ENCODE measurements at places on chromosomes 5 and 9.

- DNase-seq: no peak
Measured at GRCh38 chr5:89179731-89180130, 296.7 kb upstream of the MEF2C start.

DNA sequence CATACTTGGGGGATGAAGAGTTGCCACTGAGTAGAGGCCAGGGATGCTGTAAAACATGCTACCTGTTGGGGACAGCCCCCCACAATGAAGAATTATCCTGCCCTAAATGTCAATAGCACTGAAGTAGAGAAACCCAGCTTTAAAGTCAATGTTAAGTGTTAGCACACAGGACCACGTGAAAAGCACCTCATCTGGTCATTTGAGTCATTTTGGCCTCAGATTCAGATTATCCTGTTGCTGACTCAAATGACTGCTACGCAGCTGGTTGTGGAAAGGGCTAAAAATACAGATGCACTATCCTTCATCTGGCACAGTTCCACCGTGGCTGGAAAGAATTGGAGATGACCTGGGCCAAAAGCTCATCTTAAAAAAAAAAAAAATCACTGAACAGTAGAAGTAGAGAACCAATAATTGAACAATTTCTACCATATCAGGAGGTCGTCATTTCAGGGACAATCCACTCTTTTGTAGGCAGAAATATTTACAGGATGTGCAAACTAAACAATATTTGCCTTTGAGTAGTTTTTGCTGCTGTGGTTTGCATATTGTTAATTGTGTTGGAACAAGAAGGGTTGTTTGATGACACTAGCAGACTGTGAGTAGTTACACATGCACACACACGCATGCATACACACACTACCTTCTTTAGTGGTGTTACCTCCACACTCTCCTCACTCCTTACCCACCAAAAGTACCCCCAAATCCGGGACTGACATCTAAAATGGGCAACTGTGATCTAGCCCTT is 195.3 kb upstream of the KLF9 start:
- no peak for DNase-seq

DNA sequence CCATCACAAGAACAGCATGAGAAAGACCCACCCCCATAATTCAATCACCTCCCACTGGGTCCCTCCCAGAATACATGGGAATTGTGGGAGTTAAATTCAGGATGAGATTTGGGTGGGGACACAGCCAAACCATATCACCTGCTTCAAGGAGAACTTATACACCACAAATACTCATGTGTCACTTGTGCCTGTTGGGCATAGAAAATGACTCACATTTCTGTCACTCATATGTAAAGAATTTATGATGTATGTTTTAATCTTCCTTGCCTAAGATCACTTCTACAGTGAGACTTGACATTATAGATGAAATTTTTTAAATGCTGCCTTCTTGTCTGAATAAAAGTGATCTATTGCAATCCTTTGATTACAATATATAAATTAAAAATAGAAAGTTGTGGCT is 23.0 kb upstream of the PRDM6 start:
- no peak for DNase-seq

- DNase-seq: no peak
Measured at GRCh38 chr9:92048924-92049625, 66.1 kb downstream of the SPTLC1 start.

GRCh38 chr9:8365466-8366160 is 566.0 kb upstream of the DMAC1 start:
- DNase-seq: no peak

DNA sequence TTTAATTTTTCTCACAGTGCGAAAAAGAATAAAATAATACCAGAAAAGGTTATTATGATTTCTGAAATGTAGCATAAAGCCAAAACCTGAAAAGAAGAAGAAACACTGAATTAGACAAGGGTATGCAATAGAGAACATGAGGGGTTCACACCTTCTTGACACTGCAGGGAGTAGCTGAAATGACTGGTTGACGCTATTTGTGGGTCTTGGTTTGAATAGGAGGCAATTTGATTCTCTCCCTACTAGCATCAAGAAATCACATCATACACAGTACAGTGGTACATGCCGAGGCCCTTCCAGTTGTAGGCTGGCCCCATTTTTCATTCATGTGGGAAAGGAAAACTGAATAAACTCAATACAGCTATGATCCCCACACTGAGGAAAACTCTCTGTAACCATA is 68.6 kb downstream of the NR3C1 start:
- no peak for DNase-seq

- DNase-seq: no peak
Measured at GRCh38 chr9:69585571-69585970, 86.6 kb downstream of the APBA1 start.

- no peak for DNase-seq
Measured at GRCh38 chr5:170416526-170416925, 27.4 kb upstream of the KCNMB1 start.

DNA sequence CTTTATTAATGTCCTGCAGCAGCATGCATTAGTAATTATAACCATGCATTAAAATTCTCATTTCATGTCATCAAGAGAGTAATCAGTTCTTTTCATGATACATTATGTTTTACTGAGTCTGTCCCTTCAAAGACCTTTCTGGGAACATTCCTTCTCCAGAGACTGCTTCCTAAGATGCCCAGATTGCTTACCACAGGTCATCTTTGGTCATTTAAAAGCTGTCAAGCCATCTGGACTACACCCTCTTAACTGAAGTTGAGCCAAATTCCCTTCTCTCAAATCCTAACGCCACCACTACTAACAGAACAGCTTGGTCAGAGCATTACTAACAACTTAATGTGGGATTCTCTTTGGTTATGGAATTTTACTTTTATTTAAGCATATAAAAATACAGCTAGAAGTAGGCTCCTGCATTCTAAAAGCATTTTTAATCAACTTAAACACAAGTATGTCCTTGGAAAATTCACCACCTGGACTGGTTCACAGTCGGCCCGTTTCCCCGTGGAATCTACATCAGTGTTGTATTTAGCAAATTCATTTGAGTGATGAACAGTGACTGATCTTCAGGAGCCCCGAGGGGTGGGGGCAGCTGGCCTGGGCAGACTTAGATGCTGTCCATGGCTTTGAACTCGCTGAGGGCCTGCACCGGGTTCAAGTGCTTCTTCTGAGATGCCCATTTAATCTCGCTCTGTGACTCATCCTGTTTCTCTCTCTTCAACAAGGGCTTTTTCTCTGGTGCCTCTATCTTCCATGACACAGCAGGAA is 92.8 kb upstream of the CCDC112 start:
- DNase-seq: no peak

DNA sequence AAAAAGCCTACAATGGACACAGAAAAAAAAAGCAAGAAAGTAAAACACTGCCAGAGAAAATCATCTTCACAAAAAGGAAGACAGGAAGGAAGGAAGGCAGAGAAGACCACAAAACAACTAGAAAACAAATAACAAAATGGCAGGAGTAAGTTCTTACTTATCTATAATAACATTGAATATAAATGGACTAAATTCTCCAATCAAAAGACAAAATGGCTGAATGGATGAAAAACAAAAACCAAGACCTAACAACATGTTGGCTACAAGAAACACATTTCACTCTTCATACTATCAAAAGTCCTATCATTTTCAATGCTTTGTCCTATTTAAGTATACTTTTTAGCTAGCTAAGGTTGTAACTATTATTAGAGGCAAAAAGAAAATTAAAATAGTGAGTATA is 36.9 kb upstream of the HMGCR start:
- no peak for DNase-seq

DNA sequence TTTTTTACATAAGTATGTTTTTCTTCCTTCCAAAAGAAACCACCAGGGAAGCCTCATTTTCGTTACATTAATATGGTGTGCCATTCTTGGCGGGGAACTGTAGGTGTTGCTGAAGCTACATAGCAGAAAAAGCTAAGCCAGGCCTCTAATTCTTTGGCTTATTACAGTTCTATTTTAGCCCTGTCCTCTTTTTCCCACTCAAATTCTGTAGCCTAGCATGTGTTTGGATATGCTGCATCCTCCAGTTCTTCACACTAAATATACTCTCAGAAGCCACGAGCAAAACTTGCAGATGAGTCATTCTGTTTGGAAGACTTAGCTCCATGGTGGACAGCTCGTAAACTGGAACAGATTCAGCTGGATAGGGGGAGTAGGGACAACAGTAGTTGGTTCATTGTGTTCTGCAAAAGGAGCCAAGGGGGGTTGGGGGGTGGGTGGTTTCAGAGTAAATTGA is 369.4 kb downstream of the TMEM161B start:
- DNase-seq: no peak

DNA sequence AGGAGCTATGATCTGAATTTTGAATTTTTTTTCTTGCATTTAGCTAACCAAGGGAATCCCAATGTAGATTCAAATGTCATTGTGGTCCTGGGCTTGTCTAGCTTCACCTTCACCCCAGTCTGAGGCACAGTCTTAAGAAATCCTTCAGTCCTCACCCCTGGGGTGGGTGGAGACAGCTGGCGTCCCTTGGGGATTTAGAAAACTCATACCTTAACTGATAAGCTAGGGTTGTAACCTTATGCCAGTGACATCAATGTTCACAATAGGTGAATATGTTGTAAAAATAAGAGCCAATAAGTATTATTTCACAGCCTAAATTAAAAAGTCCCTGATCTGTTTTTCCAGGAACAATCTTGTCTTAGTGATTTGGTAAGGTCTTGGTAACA is 4.6 kb downstream of the ISOC1 start:
- DNase-seq: no peak

GRCh38 chr5:135208555-135208902 is 174.5 kb upstream of the PITX1 start:
- no peak for DNase-seq

GRCh38 chr5:117776977-117777376 is 1202.4 kb upstream of the SEMA6A start:
- DNase-seq: no peak

DNA sequence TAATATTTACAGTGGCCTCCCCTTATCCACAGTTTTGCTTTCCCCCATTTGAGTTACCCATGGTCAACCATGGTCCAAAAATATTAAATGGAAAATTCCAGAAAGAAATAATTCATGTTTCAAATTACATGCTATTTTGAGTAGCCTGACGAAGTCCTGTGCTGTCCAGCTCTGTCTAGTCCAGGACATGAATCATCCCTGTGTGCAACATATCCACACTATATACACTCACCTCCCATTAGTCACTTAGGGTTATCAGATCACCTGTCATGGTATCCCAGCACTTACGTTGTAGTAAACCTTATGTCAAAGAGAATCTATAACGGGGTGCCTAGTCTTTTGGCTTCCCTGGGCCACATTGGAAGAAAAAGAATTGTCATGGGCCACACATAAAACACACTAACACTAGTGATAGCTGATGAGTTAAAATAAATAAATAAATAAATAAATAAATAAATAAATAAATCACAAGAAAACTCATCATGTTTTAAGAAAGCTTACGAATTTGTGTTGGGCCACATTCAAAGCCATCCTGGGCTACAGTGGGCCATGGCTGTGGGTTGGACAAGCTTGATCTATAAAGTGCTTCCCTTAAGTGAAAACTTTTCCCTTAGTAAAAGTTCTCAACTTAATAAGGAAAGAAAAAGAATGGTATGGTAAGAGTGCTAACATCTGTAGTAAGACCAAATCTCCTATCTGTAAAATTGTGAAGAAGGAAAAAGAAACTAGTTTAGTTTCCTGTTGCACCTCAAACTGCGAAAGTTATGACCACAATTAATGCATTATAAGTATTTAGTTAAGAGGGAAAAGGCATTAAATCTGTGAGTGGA is 15.9 kb upstream of the OMD start:
- DNase-seq: no peak

DNA sequence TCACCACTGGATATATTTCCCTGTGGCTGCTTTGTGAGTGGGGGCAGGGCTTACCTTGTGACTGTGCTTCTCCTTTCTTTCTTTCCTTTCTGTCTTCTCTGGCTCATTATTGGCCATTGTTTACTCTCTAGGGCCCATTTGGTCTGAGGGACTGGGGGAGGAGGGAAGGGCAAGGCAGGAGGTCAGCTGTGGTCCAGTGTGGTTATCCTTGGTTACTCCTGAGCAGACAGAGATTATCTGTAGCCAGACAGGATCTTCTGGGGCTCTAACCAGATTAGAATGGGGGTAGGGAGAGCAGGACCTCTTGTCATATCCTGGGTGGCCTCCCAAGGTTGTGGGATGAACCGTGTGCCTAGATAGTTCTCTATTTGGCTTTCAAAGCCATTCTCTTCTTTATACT is 71.2 kb downstream of the ANKRD55 start:
- DNase-seq: no peak

GRCh38 chr5:113053511-113053995 is 77.0 kb downstream of the DCP2 start:
- no peak for DNase-seq

DNA sequence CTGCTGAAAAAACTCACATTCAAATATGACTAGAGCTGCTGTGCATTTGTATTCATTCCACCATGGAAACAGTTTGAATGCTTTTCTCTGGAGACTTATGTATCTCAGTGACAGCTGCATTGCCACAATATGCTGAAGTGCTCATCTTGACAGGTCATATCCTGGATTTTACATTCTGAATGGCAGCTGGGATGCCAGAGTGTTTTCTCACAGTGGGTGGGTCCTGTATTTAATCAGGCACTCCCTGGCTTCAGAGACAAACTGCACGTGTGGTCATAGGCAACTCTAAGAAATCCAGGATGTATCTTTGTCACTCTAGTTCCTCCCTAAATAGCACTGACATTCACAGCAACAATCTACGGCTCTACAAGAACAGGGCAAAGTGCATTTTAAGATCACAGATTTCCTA is 75.6 kb downstream of the ST8SIA4 start:
- DNase-seq: no peak

- DNase-seq: no peak
Measured at GRCh38 chr5:78541086-78541654, 107.4 kb downstream of the LHFPL2 start.

GRCh38 chr5:98275980-98276379 is 497.5 kb upstream of the RGMB start:
- no peak for DNase-seq

DNA sequence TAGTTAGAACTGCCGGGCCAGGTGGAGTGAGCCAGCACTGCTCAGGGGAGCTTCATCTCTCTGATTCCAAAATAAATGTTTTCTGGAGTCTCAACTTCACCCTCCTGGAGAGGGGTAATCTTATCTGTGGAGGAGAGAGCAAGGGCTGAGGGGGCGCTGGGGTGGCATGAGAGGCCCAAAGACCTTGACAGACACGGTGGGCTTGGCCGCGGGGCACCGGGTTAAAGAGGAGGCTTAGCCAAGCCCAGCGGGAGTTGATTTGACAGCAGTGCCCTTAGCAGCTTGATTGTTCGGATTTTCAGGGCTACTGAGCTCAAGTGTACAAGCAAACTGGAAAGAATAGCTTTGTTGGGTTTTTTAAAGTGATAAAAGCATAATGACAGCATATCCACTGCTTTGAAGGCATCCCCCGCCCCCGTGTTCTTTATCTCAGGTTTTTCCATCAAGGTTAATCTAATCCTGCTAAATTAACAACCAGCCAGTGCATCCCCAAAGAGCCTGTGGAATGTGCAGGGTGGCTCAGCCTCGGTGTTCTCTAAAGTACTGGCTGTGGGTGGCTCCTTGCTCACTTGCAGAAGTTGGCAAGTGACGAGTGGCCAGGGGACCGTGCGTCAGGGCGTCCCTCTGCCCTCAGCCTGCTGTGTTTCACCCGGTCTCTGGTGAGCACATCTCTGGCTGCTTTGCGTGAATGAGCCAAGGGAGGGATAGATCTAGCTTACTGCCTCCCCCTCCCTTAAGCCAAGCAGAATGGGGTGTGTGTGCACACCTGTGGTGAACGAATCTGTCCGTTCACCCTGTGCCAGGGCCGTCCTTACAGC is 5.5 kb downstream of the QRFP start:
- DNase-seq: no peak

- peak; percentile 78 for DNase-seq
Measured at GRCh38 chr5:159207686-159208513, 1.5 kb downstream of the RNF145 start.

GRCh38 chr5:172779691-172780341 is 8.8 kb upstream of the DUSP1 start:
- no peak for DNase-seq

- no peak for DNase-seq
Measured at GRCh38 chr5:158928404-158928803, 171.3 kb downstream of the EBF1 start.
